ENCODE measurements at places on chromosomes 11 and 22. TPM values are rescaled to one million over a fixed set of nuclear protein-coding genes. Genes with fewer than 3 reads are reported as not detected.

The LRRC56 gene
- total RNA-seq, result 2.8 TPM

DNA sequence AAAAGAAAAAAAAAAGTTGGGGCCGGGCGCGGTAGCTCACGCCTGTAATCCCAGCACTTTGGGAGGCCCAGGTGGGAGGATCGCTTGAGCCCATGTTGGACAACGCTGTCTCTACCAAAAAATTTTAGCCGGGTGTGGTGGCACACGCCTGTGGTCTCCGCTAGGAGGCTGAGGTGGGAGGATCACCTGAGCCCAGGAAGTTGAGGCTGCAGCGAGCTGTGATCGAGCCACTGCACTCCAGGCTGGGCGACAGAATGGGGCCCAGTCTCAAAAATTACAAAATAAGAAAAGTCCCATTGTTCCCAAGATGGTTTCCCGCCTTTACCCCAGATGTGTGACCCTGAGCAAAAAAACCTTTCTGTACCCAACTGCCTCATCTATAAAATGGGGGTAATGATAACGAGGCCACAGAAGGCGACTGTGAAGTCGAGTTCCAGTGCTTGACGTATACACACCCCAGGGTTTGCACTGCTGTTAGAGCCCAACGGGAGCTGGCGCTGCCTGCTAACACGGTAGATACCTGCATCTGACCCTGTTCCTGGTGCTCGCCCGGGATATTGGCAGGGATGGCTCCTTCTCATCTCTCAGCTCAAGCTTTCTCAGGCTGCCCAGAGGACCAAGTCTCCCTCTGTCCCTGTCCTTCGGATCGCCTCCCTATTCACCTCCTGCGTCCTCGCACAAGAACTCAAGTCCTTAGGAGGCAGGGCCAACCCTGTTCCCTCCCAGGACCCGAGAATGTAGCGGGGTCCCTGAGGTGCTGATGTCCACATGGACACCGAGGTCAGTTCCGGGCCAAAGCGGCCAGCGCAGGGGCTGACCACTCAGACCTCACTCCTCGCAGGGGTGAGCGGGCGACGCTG is 1.1 kb upstream of the RPLP2 start:
- DNase-seq, result no peak

DNA sequence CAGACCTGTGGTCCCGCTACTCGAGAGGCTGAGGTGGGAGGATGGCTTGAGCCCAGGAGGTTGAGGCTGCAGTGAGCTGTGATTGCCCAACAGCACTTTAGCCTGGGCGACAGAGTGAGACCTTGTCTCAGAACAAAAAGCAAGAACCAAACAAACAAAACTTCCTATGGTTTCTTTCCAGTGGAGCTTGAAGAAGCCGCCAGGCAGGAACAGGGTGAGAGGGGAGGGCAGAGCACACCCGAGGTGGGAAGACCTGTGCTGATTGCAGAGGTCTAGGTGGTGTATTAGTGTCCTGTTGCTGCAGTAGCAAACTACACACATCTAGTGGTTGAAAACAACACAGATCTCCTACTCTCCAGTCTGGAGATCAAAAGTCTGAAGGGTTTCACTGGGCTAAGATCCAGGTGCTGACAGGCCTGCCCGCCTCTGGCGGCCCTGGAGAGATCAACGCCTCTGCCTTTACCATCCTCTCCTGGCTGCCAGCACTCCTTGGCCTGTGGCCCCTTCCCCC is 10.5 kb downstream of the ARHGEF17 start:
- DNase-seq, result no peak

The ASCL2 gene
- 8.7 TPM for total RNA-seq
